ENCODE measurements at places on chromosomes 2 and 18. TPM values are rescaled to one million over a fixed set of nuclear protein-coding genes. Genes with fewer than 3 reads are reported as not detected.

GRCh38 chr2:131801210-131801744 is 273.6 kb downstream of the CCDC74A start:
- no peak for DNase-seq

Gene FBXO15
- total RNA-seq: not detected

- no peak for DNase-seq
These were observed 1192.5 kb upstream of the ACVR2A start for GRCh38 chr2:146652311-146652710.

DNA sequence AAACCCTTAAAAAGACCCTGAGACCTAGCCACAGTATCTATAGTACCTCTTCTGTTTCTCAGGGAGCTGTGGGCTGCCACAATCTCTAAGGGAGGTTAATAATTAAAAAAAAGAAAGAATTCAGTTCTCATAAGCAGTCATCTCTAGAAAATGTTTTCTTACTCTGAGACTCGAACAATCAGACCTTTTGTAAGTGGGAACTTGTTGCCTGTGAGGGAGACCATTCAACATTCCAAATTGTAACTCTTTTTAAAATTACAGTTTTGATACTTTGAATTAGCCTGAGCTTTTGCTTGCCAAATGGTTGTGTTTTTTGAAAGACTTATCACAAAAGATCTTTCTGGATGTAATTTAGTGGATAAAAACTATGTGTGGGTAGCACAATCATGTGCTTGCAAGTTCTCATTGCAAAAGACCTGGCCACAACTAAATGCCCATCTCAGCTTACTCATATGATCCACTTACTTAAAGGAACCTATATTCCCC is 33.3 kb downstream of the IL1R2 start:
- DNase-seq: no peak

DNA sequence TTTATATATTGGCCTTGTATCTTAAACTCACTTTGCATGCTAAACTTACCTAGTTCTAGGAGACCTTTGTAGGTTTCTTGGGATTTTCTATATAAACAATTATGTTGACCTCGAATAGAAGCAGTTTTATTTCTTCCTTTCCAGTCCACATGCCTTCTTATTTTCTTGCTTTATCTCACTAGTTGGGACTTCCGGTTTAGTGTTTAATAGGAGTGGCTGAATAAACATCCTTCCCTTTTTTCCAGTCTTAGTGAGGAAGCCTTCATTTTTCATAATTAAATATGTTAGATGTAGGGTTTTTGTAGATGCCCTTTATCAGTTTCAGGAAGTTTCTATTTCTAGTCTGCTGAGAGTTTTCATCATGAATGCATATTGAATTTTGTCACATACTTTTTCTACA is 347.3 kb upstream of the HNRNPA3 start:
- DNase-seq: no peak

DNA sequence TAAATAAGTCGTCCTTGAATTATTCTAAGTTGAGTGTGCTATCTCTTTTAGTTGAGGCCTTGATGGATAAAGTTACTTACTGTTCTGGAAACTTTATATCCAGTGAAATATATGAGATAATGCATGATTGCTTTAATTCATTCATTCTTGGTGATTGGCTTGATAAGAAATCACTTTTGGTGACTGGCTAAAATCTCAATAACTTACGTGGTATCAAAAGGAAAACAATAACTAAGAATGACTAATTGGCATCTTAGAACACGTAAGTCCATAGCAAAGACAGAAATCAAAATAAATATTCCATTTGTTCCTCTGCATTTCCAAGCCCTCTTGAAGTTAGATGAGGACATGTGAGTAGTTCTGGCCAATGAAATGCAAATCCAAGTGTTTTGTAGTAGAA is 251.6 kb downstream of the NUP35 start:
- no peak for DNase-seq

GRCh38 chr2:164510895-164511294 is 110.4 kb downstream of the GRB14 start:
- peak; percentile 49 for DNase-seq

DNA sequence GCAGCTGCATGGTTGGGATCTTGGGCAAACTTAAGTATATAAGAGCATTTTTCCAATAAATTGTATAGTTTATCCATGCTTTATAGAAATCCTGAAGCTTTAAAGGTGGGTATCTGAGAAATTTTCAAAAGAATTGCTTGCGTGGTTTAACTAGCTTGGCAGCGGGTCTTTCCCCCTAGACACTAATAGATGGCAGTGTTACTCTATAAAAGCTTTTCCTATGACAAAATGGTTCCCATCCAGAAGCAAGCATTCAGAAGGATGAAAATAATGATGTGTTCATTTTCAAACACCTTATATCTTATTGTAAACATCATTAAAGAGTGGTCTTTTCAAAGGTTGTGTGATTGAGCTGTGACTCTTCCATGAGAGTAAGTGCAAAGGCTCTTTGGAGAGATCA is 45.9 kb downstream of the KDM3A start:
- no peak for DNase-seq

Gene FBXO36
- total RNA-seq: 0.58 TPM

Gene MALL
- 11.8 TPM for total RNA-seq

GRCh38 chr2:68905116-68905515 is 33.9 kb upstream of the BMP10 start:
- DNase-seq: no peak

- no peak for DNase-seq
These were observed 93.0 kb upstream of the FIGN start for GRCh38 chr2:163828771-163829170.

Gene CTAGE1
- not detected for total RNA-seq

GRCh38 chr2:23268467-23269263 is 116.3 kb upstream of the KLHL29 start:
- DNase-seq: no peak

Gene CCDC195
- not detected for total RNA-seq
